ENCODE measurements at places on chromosomes 7 and 10. TPM values are rescaled to one million over a fixed set of nuclear protein-coding genes. Genes with fewer than 3 reads are reported as not detected.

DNA sequence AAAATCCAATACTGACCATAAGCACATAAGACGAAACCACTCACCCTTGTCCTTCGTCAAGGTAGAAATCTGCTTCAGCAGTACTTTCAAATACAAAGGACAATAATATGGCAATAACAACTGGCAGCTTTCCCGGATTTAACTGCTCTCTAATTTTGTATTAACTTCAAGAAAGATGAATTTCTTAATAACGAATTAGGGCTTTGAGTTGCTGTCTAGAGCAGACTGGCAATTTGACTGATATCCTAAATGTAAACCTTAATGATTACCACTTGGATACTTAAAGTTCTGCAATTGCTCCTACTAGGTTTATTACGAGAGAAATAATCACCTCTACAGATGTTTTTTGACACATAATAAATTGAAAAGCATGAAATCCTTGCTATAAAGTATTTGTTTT lies 418.7 kb downstream of the MAGI2 start:
- no peak for DNase-seq

GRCh38 chr7:28200598-28200997 lies 20.0 kb upstream of the JAZF1 start:
- DNase-seq = no peak

DNA sequence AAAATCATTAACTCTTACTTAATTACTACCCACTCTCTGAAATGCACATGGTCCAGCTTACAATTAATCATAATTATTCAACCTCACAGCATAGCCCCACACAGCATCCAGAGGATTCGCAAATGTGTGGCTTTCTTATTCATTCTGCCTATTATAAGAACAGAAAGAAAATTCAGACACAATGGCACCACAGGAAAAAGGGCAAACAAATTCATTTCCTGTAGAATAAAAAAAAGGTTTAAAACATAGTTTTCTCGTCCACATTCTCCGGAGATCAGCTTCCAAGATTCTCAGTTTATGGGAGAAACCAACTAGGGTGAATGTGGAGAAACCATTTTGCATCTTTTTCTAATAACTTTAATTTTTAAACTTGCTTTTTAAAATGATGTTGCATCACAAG lies 201.6 kb downstream of the PARD3 start:
- no peak for DNase-seq

GRCh38 chr10:118504467-118505205 lies 90.8 kb downstream of the PRLHR start:
- no peak for DNase-seq

GRCh38 chr10:5534051-5534821 lies 9.5 kb downstream of the CALML3 start:
- no peak for DNase-seq

The GPR22 gene
- 0.10 TPM for polyA plus RNA-seq

- DNase-seq = no peak
These were observed 166.2 kb upstream of the ASAH2 start for GRCh38 chr10:50417486-50417885.

DNA sequence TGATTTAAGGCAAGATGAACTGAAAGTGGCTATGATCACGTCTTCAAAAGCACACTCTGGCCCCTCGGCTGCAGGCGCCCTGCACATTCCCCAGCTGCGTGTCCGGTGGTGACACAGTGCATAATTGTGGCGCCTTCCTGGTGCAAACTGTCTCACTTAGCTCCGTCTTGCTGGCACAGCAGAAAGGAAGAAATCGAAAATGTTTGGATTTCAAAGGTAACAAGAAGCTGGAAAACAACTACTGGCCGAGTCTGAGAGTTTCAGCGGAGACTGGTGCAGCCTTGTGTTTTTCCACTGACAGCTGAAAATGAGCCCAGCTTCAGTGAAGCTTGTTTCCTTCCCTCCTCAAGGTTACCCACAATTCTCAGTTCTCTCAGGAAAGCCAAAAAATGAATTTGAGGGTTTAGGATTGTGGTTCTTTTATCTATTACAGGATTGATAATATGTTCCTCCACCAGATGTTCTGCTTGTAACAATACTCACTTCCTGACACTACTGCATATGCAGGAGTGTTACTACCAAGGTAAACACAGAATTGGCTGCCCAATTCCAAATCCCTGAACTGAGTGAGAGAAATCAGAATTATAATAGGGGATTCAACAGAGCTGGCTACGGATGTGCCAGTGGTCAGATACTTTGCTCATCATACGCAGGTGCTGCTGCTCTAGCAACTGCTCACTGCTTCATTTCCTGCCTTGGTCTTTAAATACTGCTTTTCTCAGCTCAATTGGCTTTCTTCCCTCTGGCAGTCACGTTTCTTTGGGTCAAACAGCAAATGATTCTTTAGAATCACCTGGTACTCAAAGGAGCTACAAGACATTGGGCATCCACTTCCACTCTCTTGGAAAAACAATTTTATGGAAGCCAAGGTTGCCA lies 63.7 kb downstream of the TRUB1 start:
- no peak for DNase-seq

DNA sequence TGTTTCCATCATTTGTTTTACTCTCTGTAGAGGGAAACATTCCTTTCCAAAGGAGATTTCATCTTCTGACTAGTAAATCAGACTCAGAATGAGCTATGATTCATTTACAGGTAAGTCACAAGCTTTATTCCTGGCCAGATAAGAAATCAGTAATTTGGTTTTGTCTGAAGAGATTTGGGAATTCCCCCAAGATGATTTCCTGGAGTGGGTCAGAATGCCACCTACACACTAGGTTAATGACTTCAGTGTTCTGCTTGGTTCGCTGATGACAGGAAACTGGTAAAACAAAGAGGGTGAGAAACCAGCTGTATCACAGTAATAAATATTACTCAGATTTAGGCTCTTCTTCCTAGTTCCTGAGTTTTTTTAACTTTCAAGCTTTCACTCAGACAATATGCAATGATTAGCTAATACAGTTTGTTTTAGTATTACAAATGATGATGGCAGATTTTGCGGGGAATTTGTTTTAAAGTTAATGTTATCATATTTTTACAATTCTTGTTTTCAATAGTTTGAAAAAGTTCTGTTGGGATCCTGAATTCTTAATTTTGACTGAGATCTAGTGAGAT lies 8.3 kb upstream of the ASZ1 start:
- DNase-seq = no peak

DNA sequence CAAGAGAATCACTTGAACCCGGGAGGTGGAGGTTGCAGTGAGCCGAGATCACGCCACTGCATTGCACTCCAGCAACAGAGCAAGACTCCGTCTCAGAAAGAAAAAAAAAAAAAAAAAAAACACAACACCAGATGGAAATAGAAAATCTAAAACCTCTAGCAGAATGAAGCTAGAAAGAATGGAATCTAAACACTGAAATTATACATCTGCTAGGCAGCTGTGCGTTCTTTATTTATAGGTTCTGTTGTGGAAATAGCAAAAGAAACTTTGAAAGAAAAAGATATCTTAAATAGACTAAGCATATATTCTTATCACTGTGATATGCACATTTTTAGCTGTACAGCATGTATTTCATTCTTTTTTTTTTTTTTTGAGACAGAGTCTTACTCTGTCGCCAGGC lies 17.1 kb downstream of the BMPR1A start:
- DNase-seq = no peak

DNA sequence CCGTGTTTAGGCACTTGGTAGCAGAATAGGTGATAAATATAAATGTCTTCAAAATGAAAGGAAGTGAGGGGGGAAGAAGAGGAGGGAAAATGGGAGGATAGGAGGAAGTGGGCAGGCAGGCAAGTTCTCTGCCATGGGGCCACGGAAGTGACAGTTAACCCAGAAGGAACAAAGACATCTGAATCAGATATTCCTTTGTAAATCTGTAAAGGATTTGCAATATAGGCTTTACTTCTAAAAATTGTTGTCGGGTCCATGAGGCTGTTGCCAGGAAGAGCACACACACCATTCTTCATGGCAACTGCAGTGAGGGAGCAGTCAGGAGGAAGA lies 23.7 kb upstream of the RASSF4 start:
- no peak for DNase-seq

- no peak for DNase-seq
These were observed 4.5 kb downstream of the TRIL start for GRCh38 chr7:28953633-28954032.

GRCh38 chr7:71403202-71403946 lies 271.4 kb downstream of the GALNT17 start:
- no peak for DNase-seq

- no peak for DNase-seq
These were observed 16.9 kb downstream of the SUN1 start for GRCh38 chr7:849145-849544.

DNA sequence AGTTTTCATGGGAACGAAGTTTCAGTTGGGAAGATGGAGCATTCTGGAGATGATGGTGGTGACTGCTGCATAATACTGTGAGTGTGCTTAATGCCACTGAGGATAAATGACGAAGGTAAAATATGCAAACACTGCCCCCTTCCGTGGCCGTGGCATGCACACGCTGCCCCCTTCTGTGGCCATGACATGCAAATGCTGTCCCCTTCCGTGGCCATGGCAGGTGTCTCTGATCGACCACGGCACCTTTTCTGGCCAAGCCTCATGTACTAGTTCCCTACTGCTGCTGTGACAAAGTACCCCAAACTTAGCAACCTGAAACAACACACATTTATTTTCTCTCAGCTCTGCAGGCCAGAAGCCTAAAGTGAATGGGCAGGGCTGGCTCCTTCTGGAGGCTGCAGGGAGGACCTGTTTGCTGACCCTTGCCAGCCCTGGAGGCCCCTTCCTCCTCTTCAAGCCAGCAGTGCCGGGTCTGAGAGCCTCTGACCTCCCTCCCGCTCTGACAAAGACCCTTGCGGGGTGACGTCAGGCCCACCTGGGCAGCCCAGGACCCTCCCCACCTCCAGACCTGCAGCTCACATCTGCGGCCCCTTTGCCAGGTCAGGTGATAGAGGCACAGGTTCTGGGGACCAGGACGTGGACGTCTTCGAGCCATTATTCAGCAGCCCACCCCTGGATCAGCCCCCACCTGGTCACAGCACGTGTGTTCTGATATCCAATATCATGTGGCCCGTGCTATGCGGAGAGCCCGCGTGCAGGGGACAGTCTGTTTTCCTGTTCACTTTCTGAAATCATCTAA lies 82.0 kb downstream of the MICALL2 start:
- DNase-seq = no peak

- no peak for DNase-seq
These were observed 14.0 kb upstream of the GPR37 start for GRCh38 chr7:124779620-124780019.

GRCh38 chr7:75762350-75762917 lies 9.6 kb downstream of the CCL26 start:
- DNase-seq = peak; percentile 36

GRCh38 chr7:47488201-47488968 lies 93.5 kb downstream of the TNS3 start:
- no peak for DNase-seq

All from urinary bladder (tissue), 4 donors.